Right ventricle myocardium inferior (tissue), 1 donor: ENCODE measurements at places on chromosomes 5 and 9. TPM values are rescaled to one million over a fixed set of nuclear protein-coding genes. Genes with fewer than 3 reads are reported as not detected.
A peak's percentile ranks its signal among the peaks of the same experiment; 100 is the strongest.

CDC20B gene
- not detected for total RNA-seq

GPRIN1 gene
- total RNA-seq = 0.41 TPM

PDLIM4 gene
- total RNA-seq = 5.4 TPM

DPYSL3 gene
- total RNA-seq = 22.1 TPM

PLAC8L1 gene
- not detected for total RNA-seq

PDE6A gene
- total RNA-seq = 0.05 TPM

SLC6A18 gene
- total RNA-seq = not detected

SELENOP gene
- 284 TPM for total RNA-seq

- DNase-seq = no peak
These were observed 60.1 kb downstream of the CCDC171 start for GRCh38 chr9:15612962-15613361.

DNA sequence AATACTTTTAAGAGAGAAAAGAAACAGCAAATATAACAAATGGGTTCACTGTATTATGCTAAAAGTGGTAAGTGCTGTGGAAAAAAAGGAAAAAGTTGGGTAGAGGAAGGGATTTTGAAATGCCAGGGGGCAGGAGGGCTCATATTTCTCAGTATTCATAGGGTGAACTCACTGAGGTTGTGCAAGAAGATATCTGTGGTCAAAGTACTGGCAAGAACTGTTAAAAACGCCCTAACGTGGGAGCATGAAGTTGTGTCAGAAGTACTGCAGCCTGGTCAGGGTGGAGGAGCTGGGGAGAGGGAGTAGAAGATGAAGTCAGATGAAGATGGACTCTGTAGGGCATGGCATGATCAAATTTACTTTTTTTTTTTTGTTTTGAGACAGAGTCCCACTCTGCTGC, 31.2 kb upstream of the SLC28A3 start:
- DNase-seq = no peak

GRCh38 chr9:10773136-10773535, 160.3 kb upstream of the PTPRD start:
- DNase-seq = no peak

DNA sequence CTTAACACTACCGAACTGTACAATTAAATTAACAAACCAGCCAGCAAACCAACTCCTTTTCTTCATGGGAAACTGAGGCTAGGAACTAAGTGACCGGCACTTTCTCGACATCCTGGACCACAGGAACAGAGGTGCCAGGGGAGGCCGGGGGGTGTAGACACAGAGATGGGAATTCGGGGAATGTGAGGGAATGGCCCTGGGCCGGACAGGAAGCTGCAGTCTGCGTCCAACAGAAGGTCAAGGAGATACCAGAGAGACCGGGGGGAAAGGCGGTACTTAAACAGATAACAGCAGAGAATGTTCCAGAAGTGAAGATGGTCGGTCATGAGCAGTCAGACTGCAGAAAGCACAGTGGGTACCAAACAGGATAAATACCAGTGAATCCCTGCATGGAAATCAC, 40.3 kb downstream of the DBH start:
- peak; percentile 18 for DNase-seq

GRCh38 chr9:116905171-116905588, 218.1 kb downstream of the TRIM32 start:
- no peak for DNase-seq

- no peak for DNase-seq
These were observed 218.5 kb downstream of the PLK2 start for GRCh38 chr5:58241389-58241788.

- no peak for DNase-seq
These were observed 8.8 kb downstream of the NEUROG1 start for GRCh38 chr5:135526924-135527323.
